Ovary (tissue), 10 donors: ENCODE measurements at places on chromosomes 3 and 15.

- no peak for DNase-seq
These were observed 142.7 kb downstream of the FNDC3B start for GRCh38 chr3:172181932-172182586.

- no peak for DNase-seq
These were observed 458.3 kb downstream of the EDEM1 start for GRCh38 chr3:5645692-5646410.

- no peak for DNase-seq
These were observed 24.8 kb downstream of the SLC22A14 start for GRCh38 chr3:38306941-38307340.

DNA sequence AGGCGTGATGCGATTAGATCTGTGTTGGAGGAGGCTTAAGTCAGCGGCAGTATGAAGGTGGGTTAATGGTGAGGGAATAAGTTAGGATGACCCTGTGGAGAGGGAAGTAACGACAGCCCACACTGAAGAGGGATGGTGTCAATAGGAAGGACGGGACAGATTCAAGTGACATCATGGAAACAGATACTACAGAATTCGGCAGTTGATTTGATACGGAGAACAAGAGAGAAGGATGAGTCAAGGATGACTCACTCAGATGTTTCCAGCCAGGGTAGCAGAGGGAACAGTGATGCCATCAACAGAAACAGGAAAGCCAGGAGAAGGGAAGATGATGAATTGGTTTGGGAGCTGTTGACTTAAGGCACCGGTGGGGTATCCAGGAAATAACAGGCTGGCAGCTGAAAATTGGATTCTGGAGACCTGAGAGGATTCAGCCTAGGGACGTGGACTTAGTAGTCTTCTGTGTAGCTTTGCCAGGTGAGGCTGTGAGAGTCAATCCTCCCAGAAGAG is 38.0 kb downstream of the SHC4 start:
- DNase-seq = no peak

DNA sequence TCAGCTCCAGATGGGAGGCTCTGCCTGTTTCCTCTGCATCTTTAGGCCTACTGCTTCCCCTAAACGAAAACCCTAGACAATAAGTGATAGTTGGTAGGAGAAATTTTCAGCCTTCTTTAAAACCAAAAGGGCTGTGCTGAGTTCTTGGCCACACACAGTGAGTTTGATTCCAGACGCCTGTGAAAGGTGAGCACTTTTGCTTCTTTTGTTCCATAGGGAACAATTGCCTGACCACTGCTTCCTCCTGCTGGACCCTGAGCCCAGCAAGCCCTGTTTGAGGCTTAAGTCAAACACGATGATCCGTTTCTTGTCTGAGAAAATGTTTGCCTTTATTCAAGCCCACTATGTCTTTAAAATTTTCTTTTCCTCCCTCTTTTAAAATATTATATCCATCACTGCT is 493.9 kb downstream of the ZIC1 start:
- no peak for DNase-seq

DNA sequence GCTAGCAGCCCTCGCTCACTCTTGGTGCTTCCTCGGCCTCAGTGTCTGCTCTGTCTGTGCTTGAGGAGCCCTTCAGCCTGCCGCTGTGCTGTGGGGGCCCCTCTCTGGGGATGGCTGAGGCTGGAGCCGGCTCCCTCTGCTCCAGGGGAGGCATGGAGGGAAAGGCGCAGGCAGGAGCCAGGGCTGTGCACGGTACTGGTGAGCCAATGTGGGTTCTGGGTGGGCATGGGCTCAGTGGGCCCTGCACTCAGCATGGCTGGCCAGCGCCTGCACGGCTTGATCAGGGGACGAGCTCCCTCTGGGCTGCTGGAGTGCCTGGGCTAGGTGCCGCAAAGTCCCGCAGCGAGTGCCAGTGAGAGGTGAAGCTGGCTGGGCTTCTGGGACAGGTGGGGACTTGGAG is 260.0 kb downstream of the SI start:
- no peak for DNase-seq

GRCh38 chr3:110579840-110580550 is 491.6 kb upstream of the NECTIN3 start:
- DNase-seq = no peak

- DNase-seq = no peak
These were observed 18.3 kb downstream of the NOX5 start for GRCh38 chr15:69032703-69033373.

- peak; percentile 77 for DNase-seq
These were observed 29.6 kb downstream of the PSTPIP1 start for GRCh38 chr15:77024273-77025082.
